T-helper 1 cell (primary cell): ENCODE measurements at places on chromosomes 7 and 10.

DNA sequence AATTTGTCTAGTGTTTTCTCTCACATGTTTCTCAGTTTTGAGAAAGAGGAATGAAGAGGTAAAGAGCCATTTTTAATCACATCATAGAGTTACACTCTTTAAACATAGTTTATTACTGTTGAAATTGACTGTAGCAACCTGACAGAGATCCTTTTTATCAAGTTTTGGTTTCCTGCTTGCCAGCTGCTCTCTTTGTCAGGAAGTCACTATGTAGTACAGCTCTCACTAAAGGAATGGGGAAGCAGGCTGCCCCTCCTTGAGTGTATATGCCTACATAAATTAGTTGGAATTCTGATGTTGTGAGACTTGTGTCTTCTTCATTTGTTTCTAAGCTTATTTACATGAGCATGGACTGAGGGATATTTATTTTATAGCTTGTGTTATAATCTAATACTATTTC is 1274.0 kb upstream of the CELF2 start:
- DNase-seq = no peak

DNA sequence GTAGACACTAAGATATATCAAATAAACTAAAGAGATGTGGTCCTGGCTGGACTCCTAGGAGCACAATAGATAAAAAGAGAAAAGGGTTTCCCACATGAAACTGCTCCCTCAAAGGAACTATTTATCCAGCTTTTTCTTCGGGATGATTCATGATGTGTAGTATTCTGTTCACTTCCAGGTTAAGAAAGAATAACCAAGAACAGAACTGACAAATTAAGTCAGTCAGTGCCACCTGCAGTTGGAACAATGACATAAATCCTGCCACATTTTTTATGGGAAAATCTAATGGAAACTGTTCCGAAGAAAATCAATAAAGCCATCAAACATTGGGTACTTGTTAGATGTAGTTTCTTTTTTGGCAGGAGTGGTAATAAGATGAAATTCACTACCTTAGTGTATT is 87.1 kb downstream of the POLR1F start:
- DNase-seq = no peak

- no peak for DNase-seq
These were observed 9.4 kb upstream of the CACUL1 start for GRCh38 chr10:118764195-118764594.

GRCh38 chr10:30358206-30358605 is 9.1 kb upstream of the MTPAP start:
- no peak for DNase-seq

- no peak for DNase-seq
These were observed 156.2 kb upstream of the LAMB4 start for GRCh38 chr7:108286290-108286904.

DNA sequence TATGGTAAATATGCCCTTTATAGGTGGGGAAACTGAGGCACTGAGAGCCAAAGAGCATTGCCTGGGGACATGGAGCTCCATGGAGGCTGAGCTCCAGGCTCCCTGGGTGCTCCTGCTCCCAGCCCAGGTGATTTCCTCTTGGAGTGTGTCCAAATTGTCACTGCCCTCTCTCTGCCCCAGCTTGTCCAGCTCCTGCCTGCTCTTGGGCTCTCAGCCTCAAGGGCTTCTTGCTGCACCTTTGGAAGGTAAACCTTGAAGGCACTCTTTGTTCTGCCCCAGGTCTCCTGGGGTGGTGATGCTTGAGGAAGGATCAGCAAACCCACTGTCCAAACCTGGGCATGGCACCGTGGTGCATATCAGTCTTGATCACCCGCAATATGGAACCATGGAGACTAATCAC is 166.1 kb downstream of the RPS24 start:
- no peak for DNase-seq
